ENCODE measurements at places on chromosomes 12 and 14.

GRCh38 chr12:22481547-22482104, 62.7 kb downstream of the C2CD5 start:
- no peak for DNase-seq

DNA sequence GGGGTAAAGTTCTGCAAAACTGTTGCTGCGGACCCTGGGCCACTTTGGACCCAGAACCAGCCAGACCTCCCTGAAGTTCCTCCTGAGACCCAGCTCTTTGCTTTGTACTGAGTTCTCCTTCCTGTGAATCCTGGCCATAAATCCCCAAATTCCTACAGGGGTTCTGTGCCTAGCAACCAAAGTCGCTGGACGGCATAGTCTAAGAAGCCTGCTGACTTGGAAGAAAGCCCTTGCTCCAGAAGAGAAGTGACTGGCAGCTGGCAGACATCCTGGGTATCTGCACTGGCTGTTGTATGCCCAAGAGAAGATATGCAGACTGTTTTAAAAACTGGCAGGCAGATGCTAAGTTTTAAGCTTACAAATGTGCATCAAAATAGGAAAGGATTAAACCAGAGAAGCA, 99.9 kb upstream of the SLC24A4 start:
- no peak for DNase-seq

DNA sequence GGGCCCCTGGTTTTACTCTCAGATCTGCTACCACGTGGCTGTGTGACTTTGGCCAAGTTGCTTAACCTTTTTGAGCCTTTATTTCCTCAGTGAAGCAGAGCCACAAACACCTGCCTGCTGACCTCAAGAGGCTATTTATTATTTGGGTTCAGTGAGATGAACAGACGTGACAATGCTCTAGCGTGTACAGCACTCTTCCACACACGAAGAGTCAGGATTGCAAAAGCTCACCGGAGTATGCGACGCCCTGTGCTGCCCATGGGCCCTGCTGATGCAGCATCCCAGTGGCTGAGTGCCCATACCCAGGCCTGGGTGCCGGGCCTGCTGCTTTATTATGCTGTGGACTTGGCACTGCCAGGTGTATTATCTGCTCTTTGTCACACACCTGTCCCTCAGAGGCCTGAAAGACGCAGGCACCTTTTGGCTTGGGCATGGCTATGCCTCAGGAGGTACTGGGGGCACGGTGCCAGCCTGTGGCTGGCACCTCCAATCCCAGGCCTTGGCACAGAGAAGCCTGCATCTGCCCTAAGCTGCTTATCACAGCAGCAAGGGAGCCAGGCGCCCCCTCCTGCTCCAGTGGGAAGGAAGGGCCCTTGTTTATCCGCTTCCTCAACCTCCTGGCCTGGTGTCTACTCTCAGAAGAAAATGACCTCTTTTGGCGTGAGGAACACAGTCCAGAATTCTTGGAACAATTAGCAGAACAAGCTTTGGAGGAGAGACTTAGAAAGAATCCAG, 22.3 kb upstream of the TC2N start:
- DNase-seq: no peak

DNA sequence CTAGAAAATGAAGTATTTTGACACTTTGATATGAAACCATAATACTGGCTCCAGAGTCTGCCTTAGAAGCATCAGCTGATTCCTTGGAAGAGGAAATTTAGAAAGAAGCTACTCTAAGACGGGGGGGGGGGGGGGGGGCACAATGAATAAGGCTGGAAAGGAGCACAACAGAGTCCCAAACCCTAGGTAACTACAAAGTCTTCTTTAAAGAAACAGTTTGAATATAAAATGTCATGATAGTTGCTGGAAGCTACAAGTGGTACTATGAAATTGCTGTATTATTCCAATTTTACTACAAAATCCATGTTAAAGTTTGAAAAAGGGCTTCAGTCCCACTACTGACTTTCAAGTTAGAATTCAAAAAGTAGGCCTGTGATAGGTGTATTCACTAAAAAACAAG, 31.6 kb downstream of the CDK17 start:
- no peak for DNase-seq

DNA sequence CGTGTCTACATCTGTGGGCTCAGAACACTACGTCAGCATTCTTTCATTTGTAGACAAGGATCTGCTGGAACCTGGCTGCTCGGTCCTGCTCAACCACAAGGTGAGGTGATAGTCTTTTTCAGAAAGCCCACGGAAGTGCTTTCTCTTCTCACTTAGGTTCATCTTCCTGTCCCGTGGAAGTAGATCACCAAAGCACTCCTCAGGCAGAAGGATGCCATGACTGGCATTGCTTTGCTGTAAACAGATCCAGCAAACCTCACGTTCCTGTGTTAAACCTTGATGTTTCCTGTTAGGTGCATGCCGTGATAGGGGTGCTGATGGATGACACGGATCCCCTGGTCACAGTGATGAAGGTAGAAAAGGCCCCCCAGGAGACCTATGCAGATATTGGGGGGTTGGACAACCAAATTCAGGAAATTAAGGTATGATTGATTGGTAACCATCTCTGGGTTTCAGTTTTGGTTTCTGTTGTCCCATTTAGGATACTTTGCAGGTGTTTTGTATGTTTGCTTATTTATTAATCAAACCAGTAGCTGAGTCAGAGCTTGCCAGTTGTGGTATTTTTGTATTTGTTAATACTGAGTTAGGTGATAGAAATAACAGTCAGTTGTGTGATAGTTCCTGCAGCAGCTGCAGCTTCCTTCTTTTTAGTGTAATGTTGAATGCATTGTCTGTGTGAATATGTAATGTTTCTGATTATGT, 7.5 kb downstream of the PSMC1 start:
- DNase-seq: no peak

GRCh38 chr14:68250927-68251768, 431.6 kb downstream of the RAD51B start:
- DNase-seq: no peak

GRCh38 chr12:51895378-51896135, 7.7 kb downstream of the ANKRD33 start:
- no peak for DNase-seq

GRCh38 chr12:41963398-41963797, 181.3 kb downstream of the GXYLT1 start:
- DNase-seq: no peak

- peak; percentile 94 for DNase-seq
Measured at GRCh38 chr12:46915082-46915481, 89.3 kb upstream of the SLC38A4 start.

GRCh38 chr12:115922952-115923564, 354.4 kb downstream of the MED13L start:
- no peak for DNase-seq

GRCh38 chr12:53034459-53034858, 15.4 kb upstream of the TNS2 start:
- DNase-seq: no peak

- no peak for DNase-seq
Measured at GRCh38 chr14:63301891-63302534, 16.7 kb downstream of the GPHB5 start.

DNA sequence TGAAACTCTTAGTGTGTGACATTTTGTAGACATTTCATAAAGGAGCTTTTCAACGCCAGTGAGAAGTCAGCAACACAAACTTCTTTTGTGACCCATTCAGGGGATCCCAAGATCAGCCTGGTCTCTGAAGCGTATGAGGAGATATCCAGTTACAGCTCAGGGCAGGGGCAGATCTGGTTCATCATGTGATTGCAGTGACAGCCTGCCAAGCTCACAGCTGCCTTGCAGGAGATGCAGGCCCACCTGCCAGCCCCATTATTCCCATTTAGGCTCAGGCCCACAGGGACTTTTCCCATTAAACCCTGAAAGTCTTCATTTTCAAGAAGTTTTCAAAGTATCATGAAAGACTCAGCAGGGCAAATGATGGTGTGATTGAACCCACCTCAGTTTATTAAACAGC, 38.3 kb downstream of the SRGAP1 start:
- no peak for DNase-seq

- DNase-seq: no peak
Measured at GRCh38 chr12:75257510-75257909, 47.9 kb upstream of the KCNC2 start.

DNA sequence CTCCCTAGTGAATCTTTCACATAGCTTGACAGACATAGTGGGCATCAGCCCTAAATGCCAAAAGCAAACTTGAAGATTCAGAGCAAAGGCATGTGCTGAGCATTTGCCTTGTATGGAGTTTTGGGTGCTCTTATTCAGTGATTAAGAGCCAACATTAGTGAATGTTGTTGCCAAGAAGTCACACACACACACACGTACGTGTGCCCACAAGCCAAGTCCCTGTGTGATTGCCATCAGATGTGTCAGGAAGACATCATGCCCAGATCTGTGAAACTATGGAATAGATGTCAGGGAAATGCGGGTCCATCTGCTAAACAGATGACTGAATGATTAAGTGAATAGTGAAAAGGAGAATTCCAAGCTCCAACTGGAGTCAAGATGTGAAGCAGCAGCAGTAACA, 149.0 kb downstream of the AKAP6 start:
- peak; percentile 80 for DNase-seq

- DNase-seq: no peak
Measured at GRCh38 chr14:100868621-100869370, 34.7 kb downstream of the RTL1 start.

- DNase-seq: no peak
Measured at GRCh38 chr14:60662982-60663381, 13.7 kb upstream of the SIX1 start.

- DNase-seq: peak; percentile 10
Measured at GRCh38 chr12:82904219-82904790, 217.6 kb downstream of the TMTC2 start.

DNA sequence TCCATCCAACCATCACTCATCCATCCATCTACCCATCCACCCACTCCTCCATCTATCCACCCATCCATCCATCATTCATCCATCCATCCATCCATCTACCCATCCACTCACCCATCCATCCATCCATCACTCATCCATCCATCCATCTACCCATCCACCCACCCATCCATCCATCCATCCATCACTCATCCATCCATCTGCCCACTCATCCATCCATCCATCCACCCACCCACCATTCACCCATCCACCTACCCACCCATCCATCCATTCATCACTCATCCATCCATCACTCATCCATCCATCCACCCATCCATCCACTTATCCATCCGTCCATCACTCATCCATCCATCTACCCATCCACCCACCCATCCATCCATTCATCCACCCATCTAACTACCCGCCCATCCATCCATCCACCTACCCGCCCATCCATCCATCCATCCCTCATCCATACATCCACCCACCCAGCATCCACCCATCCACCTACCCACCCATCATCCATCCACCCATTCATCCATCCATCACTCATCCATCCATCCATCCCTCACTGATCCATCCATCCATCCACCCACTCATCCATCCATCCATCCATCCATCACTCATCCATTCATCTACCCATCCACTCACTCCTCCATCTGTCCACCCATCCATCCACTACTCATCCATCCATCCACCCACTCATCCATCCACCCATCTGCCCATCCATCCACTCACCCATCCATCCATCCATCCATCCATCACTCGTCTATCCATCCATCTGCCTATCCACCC, 24.1 kb downstream of the TRPV4 start:
- no peak for DNase-seq

- no peak for DNase-seq
Measured at GRCh38 chr12:475286-475685, 15.5 kb downstream of the B4GALNT3 start.

DNA sequence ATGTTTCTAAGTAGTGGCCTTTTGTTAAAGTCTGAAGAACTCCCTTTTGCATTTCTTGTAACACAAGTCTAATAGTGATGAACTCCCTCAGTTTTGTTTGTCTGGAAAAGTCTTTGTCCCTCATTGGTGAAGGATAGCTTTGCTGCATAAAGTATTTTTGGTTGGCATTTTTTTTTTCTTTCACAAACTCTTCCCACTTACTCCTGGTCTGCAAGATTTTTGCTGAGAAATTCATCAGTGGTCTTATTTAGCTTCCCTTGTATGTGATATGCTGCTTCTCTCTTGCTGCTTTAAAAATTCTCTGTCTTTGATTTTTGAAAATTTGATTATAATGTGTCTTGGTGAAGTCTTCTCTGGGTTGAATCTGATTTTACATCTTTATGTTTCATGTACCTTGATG, 22.7 kb downstream of the TRMT5 start:
- no peak for DNase-seq

DNA sequence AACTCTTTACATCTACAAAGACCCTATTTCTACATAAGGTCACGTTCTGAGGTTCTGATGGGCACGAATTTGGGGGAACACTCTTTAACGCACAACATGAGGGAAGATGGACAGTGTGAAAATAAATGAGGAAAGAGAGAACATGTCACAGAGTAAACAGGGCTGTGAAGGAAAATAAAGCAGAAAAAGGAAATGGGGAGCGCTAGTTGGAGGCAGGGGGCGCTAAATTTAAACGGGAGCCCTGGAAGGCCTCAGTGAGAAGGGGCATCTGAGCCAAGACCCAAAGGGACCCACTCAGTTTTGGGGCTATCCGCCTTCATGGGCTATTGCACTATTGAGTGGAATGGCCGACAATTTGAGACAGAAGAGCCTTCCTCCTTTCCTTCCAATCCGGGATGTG, 50.5 kb downstream of the PLXNC1 start:
- DNase-seq: no peak

GRCh38 chr12:11668611-11669010, 19.1 kb downstream of the ETV6 start:
- no peak for DNase-seq

DNA sequence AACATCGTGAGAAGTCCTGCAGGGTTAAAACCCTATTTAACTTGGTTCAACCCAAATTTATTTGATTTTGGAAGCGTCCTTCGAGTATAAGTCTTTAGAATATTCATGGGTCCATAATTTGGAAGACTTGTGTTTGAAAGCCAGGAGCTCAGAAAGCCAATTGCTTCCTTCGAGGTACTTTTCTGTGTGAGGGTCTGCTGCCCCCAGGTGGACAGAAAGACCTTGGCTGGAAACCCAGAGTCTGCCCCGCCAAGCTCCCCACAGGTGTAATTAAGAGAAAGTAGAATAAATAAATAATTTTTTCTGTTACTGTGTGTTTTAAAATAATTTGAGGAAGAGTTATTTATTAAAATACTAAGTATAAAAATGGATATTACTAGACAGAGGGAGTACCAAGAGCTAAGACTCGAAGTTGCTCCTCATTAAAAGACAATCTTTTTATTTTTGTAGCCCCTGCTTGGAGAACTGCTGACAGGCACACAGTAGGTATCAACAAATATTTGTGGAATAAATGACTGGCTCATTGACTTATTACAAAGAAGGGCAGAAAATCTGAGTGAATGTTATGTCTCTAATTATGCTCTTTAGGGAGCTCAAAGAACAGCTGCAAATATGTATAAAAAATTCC, 105.8 kb downstream of the PAH start:
- DNase-seq: no peak

- no peak for DNase-seq
Measured at GRCh38 chr12:80625901-80626300, 81.5 kb upstream of the MYF6 start.

- DNase-seq: no peak
Measured at GRCh38 chr12:124658806-124659402, 91.5 kb upstream of the NCOR2 start.

DNA sequence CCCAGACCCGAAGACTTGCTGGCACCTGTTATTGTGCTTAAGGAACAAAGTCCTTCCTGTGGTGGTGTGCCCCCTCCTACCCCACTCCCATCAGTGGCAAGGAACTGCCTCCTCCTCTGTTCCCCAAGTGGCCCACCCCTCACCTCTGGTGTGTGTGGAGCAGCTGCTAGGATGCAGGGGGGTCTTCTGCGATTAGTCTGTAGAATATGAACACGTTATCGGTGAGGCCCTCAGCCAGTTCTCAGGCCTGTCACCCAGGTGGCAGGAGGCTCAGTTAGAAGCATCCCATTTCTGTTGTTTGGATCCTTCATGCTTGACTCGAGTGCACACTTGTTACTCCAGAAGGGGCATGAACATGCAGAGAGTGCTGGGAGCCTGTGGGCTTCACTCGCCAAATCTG, 39.3 kb downstream of the RAB35 start:
- no peak for DNase-seq

GRCh38 chr14:50530358-50530757, 2.0 kb downstream of the MAP4K5 start:
- DNase-seq: no peak
